ENCODE measurements at places on chromosomes 6 and 20.

- DNase-seq, result no peak
These were observed 137.6 kb upstream of the ECI2 start for GRCh38 chr6:4272996-4273395.

- DNase-seq, result peak; percentile 49
These were observed 24.5 kb downstream of the TOX2 start for GRCh38 chr20:43938932-43939761.

GRCh38 chr6:33343953-33344611 is 26.5 kb upstream of the ZBTB22 start:
- DNase-seq, result no peak

- no peak for DNase-seq
These were observed 32.0 kb downstream of the ARHGAP40 start for GRCh38 chr20:38633577-38634093.

DNA sequence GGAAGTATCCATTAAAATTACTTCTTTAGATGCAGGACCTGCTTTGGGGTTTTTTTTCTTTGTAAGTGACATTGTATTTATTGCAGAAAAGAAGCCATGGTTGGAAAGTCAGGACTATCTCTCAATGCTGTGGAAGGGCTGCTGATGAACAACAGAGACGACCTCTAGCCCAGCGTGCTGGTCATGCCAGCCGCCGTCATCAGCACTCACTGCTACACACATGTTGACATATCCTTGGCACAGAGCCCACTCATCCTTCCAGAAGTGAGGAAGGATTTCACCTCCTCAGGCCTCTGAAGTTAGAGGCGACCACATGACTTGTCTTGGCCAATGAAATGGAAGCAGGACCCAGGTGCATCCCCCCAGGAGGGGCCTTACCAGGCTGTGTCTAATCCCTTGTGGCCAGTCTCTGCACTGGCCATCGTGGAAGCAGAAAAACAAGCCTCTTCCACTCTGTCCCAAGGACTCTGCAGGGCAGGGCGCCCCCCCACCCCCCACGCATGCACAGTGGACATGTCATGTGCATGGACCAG is 343.5 kb downstream of the TAF4 start:
- DNase-seq, result no peak

- no peak for DNase-seq
These were observed 24.7 kb upstream of the HINT3 start for GRCh38 chr6:125931733-125932450.

DNA sequence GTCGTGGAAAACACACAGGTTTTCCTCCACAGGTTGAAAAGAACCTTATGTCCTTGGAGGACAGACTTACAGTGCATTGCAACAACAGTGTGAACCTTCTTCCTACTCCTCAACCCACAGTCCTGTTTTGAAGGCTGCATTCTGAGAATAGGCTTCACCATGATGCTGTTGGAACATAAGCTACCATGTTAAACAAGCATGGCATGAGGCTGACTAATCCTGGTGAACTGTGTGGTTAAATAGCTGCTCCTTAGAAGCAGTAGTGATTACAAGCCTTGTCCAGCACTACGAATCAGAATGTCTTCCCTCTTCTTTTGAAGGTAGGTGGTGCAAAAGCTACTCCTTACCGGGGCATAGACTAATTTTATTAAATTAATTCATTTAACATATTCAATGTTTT is 368.5 kb upstream of the EPHA7 start:
- no peak for DNase-seq

DNA sequence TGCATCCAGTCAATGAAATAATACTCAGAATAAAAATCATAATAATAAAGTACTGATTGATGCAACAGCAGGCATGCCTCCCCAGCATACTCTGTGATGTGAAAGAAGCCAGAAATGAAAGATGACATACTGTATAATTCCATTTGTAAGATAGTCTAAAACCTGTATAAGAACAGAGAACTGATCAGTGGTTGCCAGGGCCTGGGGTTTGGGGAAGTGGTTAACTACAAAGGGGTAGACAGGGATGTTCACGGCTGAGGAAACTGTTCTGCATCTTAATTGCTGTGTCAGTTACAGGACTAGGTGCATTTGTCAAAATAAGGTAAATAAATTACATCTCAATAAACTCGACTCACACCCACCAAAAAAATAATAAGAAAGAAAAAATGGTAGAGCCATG is 81.3 kb upstream of the BMP2 start:
- DNase-seq, result no peak

- DNase-seq, result no peak
These were observed 55.3 kb upstream of the UFL1 start for GRCh38 chr6:96466147-96466863.

DNA sequence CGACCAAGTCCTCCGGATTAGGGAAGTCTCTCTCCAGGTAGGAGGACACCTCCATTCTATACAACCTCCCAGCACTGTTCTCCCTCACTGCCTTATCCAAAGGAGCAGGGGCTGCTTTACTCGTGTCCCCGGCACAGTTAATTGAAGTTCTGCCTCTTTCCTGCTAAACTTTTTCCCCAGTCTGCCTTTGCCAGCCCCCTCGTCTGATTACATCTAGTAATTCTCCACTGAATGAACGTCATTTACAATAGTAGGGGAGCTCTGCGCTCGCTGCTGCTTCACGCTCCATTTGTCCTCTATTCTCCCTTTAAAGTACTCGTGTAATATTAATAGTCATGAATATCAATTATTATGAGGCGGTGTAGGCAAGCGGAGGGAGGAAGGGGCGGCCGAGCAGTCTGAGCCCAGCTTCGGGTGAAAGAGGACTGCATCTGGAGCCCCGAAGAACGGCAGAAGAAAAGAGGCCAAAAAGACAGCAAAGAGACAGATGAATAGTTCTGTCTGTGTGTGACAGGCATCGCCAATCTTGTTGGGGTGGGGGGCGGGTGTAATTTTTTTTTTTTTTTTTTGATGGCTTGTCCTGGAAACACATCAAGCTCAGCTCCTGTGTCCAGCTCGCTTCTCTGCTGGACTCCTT is 2.9 kb downstream of the TFAP2B start:
- no peak for DNase-seq

- DNase-seq, result no peak
These were observed 129.6 kb downstream of the PLEKHG1 start for GRCh38 chr6:150729188-150729748.

- DNase-seq, result no peak
These were observed 36.7 kb downstream of the POU3F2 start for GRCh38 chr6:98871057-98871456.

- no peak for DNase-seq
These were observed 1.2 kb downstream of the ARFGAP1 start for GRCh38 chr20:63273635-63274380.

DNA sequence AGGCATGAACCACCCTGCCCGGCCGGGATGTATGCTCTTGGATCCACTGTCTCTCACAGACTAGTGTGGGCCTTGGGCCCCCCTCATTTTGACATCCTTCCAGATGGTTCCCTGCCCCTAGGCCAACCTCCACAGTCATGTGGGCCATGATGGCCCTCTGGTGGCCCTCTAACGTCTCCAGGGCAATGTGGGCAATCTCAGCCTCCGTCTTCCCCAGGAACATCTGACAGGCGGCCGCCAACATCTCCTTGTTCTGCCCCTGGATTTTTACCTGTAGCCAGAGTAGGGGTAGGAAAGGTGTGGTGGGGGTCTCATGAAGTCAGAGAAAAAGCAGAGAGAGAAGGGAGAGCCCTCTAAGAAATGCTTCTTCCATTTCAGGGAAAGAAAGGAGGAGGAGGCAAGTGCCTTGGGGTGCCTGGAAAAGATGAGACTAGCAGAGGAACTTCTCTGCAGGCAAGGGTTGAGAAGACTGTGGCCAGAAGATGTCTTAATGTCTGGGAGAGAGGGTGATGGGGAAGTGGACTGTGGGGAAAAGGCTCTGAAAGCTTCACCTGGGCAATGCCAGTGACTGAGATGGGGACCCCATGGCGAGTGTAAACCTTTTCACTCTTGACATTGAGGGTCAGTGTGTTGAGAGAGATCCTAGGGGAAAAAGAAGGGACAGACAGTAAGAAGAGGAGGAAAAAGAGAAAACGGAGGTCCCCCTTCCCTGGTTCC is 1.3 kb downstream of the FLOT1 start:
- DNase-seq, result no peak

Data from smooth muscle cell of the brain vasculature (primary cell).